ENCODE measurements at places on chromosomes 11 and 22.

- DNase-seq, result no peak
Observed at GRCh38 chr11:86062719-86063118, 6.2 kb downstream of the PICALM start.

GRCh38 chr11:4626207-4627099 is 10.8 kb upstream of the OR51D1 start:
- peak; percentile 5 for DNase-seq

- DNase-seq, result no peak
Observed at GRCh38 chr11:11409224-11409623, 56.2 kb upstream of the CSNK2A3 start.

- DNase-seq, result no peak
Observed at GRCh38 chr11:34351687-34352469, 5.9 kb downstream of the ABTB2 start.

GRCh38 chr22:27073601-27074425 is 416.4 kb downstream of the MIAT start:
- DNase-seq, result no peak

GRCh38 chr11:66626926-66627325 is 10.5 kb downstream of the RBM14 start:
- no peak for DNase-seq

- no peak for DNase-seq
Observed at GRCh38 chr22:42425337-42425988, 6.7 kb downstream of the NFAM1 start.

DNA sequence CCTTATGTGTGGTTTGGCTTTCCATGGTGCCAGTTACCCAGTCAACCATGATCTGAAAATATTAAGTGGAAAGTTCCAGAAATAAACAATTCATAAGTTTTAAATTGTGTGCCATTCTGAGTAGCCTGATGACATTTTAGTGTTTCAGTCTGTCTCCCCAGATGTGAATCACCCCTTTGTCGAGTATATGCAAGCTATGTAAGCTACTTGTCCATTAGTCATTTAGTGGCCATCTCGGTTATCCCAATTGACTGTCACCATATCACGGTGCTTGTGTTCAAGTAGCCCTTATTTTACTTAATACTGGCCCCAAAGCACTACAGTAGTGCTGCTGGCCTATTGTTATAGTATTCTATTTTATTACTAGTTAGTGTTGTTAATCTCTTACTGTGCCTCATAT is 44.9 kb downstream of the ATG16L2 start:
- DNase-seq, result no peak

- DNase-seq, result no peak
Observed at GRCh38 chr22:46402505-46402904, 67.0 kb downstream of the TRMU start.

GRCh38 chr11:90764691-90765090 is 541.8 kb upstream of the CHORDC1 start:
- no peak for DNase-seq

DNA sequence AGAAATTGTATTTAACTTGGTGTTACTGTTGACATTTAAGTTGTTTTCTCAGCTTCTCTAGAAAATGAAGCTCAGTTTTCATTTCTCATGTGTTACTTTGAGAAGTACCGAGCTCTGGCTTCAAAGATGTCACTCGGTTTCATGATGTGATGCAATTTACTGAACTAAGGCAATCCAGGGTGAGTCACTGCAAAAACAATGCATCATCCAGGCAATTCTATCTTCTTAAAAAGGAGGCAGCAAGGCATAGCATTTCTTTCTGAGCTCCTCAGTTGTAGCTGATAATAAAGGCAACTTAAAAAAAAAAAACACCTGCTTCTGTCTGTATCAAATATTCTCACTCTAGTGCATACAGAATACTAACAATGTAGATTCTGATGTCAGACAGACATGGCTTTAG is 91.1 kb upstream of the KCNA4 start:
- DNase-seq, result no peak

DNA sequence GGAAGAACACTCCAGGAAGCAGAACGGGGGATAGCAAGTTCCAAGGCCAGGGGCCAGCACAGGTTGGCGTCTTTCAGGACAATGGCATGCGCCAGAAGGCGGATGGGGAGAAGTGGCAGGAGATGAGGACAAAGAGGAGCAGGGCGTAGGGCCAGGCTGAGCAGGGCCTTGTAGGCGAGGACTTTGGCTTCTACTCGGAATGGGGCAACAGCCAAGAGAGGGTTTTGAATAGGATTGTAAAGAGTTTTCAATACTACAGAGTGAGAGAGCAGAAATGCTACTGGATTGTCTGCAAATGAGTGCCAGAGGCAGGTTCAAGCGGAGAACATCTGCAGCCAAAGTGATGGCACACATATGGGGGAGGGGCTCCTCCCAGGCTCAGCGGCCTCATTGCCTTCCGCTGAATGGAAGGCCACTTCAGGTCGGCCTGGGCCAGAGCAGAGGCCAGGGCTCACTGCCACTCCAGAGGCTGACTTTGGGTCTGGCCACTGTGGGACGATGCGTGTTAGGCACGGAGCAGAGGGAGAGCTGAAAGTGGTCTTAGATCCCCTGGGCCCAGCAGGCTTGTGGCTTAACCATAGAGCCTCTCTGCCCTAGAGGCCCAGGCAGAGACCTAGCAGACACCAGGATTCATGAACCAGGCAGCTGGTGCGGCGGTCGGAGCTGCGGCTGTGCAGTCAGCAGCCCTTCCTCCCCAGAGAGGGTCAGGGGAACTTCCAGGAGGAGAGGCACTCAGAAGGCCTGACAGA is 118.2 kb downstream of the DSCAML1 start:
- DNase-seq, result peak; percentile 65

- no peak for DNase-seq
Observed at GRCh38 chr11:44357711-44358110, 47.8 kb upstream of the ALX4 start.

DNA sequence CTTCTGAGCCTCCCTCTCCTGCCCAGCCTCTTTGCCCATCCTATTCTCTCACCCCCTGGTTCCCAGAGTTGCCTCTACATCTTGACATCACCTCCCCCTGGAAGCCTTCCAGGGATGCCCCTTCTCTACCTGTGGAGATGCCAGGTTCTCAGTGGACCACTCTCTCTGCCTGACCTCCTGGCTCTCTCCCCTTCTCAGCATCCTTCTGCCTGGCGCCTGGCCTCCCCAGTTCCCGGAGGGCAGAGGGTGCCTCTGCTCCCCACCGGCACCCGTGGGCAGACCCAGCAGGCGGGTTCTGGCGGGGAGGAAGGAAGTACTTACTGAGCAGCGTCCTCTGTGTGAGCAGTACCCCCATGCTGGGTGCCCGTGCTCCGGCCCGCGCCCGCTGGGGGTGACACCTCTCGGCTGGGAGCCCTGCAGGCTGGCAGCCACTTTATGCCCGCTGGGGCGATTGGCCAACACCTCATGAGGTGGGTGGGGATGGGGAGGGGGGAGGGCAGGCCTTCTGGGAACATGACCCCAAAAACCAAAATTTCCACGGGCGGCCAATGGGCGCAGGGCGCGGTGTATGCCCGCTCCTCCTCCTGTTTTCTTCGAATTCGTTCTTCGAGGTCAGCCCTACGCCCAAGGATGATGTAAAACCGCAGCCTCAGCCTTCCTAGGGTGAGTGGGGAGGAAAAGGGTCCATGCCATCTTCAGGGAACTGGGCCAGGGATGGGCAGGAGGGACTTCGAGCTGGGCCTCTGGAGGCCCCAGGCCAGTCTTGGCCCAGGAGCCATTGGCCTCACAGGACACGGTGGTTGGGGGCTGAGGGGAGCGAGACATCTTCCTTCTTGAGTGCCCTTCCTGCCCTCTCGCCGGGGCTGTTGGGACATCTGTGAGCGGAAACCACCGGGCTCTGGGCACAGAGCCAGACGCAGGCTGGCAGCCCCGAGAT is at the start of gene OSM:
Gene OSM, minus strand, starts transcription at position 407 of the 937 bp plus-strand sequence. Its CDS starts 52 bp downstream, at position 355.
- no peak for DNase-seq

DNA sequence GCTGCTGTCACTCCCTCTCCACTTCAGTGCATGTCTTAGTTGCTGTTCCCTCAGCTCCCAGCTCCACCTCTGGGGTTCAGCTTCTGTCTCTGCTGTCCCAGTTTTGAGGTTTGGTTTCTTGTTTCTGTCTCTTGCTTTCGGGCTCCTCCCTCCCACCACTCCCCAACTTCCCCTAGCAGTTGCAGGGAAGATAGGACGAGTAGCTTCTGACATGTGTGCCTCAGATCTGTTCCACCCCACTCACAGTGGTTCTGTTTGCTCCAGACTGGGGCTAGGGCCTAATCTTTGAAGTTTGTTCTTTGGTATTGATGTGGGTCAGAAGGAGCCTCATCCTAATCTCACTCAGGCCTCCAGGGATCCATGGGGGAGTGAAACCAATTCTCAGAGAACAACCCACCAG is 2.6 kb upstream of the RRM1 start:
- no peak for DNase-seq

DNA sequence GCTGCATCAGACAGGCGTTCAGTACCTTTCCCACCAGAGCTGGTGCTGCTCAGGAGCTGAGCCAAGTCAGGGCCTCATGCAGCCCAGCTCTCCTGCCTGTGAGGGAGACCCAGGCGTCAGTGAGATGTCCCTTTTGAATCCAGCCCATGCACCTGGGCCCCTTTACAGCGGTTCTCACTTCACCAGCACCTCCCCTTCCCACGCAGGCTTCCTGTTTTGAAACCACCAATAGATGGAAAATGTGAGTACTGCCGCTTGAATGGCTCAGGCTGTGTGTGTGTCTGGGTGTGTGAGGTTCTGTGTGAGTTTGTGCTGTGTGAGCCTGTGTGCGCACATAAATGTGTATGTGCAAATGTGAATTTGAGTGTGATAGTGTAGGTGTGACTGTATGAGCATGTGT is 88.4 kb downstream of the UBASH3B start:
- no peak for DNase-seq

GRCh38 chr11:92762121-92762540 is 207.3 kb upstream of the MTNR1B start:
- no peak for DNase-seq

GRCh38 chr22:40726514-40726913 is 47.2 kb downstream of the MCHR1 start:
- DNase-seq, result no peak

DNA sequence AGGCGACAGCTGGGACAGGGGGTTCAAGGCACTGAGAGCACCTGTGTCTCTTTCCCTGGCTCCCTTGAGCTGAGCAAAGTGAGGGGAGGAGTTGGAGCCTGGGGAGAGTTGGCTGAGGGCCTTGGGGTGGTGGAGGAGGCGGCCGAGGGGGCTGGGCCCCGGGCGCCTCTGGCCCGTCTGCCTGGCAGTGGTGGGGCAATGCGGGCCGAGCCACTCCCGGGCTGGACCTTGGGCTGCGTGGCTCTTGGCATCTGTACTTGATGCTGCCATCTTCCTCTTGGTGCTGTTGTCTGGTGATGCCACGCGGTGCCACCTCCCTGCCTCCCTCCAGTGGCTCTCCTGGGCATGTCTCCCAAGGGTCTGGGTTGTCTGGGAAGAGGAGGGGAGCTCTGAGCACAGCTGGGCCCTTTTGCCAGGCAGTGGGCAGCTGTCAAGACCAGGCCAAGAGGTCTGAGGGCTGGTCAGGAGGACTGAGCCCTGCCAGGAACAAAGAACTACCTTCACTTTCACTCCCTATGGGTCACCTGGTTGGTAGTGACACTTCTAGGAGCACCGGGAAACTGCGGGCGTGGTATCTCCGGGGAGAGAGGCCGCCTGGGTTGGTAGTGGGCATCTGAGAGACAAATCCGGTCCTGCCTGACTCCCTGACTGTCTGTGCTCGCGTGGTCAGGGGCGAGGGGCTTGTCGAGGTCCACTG is 1.3 kb downstream of the GRIK4 start:
- DNase-seq, result peak; percentile 44

- DNase-seq, result no peak
Observed at GRCh38 chr11:10373929-10374328, 69.1 kb downstream of the ADM start.

DNA sequence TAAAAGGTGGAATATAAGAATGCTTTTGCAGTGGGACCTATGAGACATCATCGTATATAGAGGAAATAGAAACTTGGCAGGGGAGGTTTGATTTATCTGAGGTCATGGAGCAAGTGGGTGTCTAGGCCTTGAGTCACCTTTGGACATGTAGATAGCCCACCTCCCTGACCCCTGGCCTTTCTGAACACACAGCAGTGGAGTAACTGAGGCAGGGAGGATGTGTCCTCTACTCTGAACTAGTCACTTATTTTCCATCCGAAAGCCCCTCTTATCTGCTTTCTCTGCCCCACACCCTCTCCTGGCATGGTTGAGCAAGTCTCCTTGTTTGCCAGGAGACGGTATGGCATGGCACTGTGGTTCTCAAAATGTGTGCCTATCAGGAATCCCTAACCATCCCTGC is 7.9 kb downstream of the CD82 start:
- no peak for DNase-seq

DNA sequence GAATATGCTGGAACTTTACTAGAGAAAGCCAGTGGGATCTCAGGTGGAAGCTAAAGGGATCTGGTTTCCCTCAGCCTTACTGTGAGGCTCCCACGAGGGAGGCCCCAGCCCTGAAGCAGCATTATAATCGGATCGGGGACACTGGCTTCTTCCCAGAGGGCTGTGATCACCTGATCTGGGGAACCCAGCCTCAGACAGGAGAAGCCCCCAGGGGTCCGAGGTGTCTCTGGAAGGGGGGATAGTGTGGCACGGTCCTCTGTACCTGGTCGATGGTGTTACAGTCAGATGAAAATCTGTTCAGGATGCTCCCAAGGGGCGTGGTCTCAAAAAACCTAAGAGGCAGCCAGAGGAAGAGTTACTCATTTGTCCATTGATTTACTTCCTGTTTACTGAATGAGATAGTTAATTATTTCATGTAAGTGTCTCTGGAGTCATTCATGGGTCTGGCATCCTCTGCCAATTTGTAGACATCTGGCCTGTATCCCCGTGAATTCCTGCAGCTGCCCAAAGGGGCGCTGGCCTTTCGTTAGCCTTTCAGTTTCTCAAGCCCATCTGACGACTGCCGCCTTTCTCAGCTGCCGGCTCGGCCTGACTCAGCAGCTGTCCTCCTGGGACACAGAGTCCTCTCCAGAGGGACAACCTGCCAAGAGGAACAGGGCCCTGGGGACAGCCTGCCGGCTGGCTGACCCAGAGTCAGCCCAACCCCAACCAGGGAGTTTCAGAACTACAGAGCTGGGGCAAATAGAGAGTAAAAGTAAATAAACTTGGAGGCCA is 17.0 kb upstream of the KCNJ11 start:
- DNase-seq, result peak; percentile 21

GRCh38 chr11:44575288-44575672 is 9.8 kb downstream of the CD82 start:
- DNase-seq, result no peak

GRCh38 chr11:14418801-14419417 is 59.9 kb upstream of the RRAS2 start:
- DNase-seq, result no peak

- no peak for DNase-seq
Observed at GRCh38 chr11:36151933-36152580, 137.2 kb downstream of the COMMD9 start.

DNA sequence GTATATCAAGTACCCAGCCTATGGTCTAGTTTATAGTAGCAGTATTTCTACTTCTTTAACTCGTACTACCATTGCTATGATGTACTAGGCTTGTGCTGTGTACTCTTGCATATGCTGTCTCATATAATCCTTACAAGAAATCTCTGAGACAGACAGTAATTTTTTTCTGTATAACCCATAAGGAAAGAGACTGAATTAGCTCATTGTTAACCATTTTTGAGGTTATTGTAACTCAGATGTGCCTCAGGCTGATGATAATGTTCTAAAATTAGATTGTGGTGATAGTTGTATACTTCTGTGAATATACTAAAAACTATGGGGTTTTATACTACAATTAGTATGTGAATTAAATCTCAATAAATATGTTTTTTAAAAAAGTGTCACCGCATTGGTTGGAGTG is 112.2 kb upstream of the RRM1 start:
- no peak for DNase-seq

GRCh38 chr11:79794484-79795393 is 353.9 kb upstream of the TENM4 start:
- DNase-seq, result no peak

Measured in hypothalamus (tissue), 51 donors.